ENCODE measurements at places on chromosomes 5 and 9.

GRCh38 chr9:24035816-24036215 lies 209.8 kb upstream of the ELAVL2 start:
- DNase-seq = no peak

GRCh38 chr5:126579716-126580115 lies 15.3 kb downstream of the ALDH7A1 start:
- DNase-seq = no peak

DNA sequence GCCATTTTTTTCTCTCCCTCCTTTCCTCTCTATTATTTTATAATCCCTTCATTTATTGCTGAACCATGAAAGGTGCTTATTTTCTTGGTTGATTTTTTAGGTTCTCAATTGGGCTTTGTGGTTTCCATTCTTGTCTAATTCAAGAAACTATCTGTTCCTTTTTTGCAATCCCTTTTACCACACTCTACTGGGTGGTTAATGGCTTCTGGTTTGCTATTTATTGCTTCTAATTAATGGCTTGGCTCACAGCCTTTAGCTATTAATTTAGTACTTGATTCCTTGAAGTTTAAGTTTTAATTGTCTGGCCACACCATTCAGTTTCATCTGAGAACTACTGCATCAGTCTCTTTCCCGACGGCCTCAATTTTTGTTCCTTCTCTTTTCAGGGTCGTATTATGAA lies 5.6 kb downstream of the FRRS1L start:
- DNase-seq = no peak

DNA sequence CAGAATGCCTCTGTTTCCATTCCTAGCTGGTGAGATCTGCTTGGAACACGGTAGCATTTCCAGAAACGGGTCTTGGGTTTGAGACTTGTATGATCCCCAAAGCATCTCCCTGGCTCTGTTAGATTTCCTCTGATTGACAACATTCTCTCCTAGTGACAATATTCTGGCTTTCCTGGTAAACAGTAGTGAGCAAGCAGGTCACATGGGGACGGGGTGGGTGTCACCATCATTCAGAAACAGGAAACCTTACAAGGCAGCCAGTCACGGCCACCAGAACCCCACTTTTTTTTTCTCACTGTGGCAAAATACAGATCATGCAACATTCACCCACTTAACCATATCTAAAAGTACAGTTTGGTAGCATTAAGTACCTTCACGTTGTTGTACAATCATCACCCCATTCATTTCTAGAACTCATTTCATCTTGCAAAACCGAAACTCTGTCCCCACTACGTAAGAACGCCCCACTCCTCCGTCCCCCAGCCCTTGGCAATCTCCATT lies 90.1 kb upstream of the LMX1B start:
- no peak for DNase-seq

DNA sequence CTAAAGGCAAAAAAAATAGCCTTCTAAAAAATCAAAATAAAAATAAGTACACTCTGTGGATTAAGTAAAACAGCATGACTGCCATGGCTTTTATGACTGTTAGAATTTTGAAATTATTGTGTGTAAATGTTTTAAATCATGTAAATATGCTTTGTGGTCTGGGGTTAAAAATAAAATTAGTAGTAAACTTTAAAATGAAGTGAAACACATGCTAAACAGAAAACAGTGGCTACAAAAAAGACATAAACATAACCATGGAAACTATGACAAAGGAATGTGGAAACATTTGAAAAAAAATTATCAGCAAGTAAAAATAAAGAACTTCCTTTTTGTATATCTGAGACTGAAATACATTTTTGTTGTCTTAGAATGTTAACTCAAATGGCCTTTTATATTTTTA lies 134.5 kb upstream of the SPEF2 start:
- DNase-seq = no peak

GRCh38 chr5:161547738-161548486 lies 1.4 kb upstream of the GABRB2 start:
- peak; percentile 16 for DNase-seq

DNA sequence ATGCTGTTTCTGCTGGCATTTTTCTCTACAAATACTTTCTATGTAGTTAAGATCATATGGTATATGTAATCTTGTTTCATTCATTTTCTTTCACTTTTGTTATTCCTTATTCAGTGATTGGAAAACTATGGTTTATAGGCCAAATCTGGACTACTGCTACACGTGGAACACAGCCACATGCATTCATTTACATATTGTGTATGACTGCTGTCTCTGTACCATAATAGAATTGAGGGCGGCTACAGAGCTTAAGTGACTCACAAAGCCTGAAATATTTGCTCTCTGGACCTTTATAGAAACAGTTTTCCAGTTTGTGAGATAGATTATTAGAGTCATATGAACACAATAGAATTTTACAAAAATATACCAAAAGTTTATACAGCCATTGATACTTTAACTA lies 133.6 kb upstream of the CDKN2B start:
- DNase-seq = no peak

DNA sequence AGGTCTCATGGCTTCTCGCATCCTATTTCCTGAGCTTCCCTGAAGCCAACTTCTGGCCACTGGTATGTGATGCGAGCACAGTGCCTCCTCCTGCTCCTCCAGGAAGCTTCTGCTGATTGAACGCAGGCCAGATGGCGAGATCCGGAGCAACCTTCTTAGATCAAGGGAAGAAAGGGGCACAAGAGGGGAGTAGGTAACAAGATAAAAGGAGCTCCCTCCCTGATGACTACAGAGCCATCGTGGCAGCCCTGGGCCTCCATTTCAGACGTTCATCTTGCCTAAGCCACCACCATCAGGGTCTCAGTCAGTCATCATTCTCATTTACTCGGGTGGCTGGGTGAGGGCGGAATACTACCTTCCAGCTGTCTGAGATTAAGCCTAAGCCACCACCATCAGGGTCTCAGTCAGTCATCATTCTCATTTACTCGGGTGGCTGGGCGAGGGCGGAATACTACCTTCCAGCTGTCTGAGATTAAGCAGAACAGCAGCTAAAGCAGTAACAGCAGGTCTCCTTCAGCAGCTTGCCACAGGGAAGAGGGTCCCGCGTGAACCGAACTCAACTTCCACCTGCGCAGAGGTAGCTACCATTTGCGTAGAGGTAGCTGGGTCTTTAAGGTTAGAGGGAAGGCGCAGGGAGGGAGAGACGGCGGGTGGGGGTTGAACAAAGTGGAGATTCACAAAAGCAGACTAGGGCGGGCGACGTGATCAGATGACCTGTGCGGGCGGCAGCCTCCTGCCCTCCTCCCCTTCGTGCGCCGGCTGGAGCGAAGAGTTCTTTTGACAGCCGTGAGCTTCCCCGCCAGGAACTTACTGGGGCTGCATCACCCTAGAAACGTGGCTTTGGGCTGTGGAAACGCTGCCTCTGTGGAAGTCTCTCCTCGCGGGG lies 27.9 kb upstream of the MGAT1 start:
- DNase-seq = no peak

DNA sequence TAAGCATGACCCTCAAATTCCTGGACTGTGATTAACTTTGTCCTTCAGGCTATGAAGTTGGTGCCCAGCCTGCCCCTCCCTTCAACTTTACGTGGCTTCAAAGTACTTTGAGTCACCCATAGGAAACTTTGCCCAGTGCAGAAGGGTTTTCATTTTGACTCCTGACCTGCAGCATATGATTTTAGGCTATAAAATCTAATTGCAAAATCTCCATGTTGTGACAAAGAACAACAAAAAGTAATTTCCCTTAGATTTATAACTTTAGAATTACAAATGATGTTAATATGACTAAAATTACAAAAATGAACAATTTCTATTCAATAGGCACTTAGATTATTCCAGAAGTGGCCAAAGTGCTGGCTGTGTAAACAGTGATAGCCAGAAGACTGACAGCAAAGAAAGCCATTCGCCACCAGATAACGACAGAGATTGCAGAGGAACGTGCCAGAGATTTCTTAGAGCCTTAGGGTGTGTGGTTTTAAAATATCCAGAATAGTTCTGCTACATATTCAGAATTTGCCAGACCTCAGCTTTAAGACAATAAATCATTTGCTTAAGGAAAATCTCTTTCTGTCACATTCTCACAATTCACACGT lies 197.4 kb downstream of the SEMA5A start:
- DNase-seq = no peak

GRCh38 chr5:9466697-9467096 lies 79.2 kb downstream of the SEMA5A start:
- DNase-seq = no peak

DNA sequence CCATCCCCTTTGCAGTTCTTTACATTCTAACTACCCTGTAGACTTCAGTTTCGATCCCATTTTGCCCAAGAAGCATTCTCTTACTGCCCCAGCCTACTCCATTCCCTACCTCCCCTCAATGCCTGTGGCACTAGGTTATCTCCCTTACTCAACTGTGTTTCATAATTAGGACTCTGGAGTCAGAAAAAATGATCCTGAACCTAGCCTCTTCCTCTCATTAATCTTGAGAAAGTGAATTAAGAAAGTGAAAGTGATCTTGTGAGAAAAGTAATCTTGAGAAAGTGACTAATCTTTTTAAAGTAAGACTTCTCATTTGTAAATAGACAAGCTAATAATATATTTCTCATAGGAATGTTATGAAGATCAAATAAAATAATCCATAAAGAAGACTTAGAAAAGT lies 444.0 kb upstream of the TRPC7 start:
- DNase-seq = no peak

DNA sequence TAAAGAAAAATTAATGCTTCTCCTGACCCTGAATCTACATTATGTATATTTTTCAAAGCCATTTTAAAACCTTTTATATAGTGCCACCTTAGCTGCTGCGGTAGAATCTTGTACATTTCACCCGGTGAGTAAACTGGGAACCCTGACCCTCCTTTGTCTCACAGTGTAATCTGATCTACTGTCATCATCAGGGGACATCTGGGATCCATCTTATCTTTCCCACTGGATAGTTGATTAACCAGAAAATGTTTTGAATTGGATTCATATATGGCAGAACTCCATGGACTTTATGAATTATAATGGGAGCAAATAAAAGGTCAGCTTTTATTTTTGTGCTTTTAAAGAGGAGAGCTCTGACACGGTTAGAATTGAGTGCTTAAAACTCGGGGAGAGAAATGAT lies 95.0 kb downstream of the ADAMTSL1 start:
- no peak for DNase-seq

DNA sequence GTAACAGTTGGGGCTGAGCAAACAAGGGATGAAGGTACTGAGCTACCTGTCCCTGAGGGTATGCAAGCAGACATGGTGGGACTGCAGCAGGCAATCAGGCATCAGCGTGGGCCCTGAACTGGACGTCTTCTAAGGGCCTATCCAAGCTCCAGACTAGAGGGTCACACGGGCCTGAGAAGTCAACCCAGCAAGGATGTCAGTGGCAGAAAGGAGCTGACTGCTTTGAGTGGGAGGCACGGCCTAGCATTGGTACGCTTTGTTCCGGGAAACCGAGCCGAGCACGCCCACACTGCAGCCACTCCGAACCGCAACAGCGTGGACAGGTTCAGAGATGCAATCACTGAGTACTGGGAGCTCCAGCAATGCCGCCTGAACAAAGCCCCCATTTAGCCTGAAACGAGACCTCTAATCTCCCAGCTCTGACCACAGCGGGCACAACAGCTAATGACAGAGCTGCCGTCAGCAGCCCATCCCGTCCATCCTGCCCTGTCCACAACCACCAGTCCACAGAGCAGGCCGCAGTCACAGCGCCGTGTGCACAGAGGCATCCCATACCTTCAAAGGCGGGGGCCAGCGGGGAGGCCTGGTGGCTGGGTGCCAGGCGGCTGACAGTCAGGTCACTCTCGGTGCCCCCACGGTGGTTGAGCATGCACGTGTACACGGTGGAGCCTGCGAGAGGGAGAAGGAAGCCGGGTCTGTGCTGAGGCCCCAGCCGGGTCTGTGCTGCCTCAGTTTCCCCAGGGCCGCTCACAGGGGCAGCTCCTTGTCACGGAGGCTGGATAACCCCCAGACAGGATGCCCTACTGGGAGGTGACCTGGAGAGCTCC lies 44.2 kb downstream of the SARDH start:
- DNase-seq = no peak

- no peak for DNase-seq
Measured at GRCh38 chr5:73119451-73120157, 771 bp upstream of the TMEM171 start.

- no peak for DNase-seq
Measured at GRCh38 chr5:59591162-59591561, 302.4 kb downstream of the PDE4D start.

All from D721Med (cell line).